Activated CD4-positive, alpha-beta memory T cell treated with anti-CD3 and anti-CD28 coated beads, Interleukin-2, amount 10 ng/mL, durations not matched to agents 7 days and 5 days (primary cell): ENCODE measurements at places on chromosomes 6 and 20.
A peak's percentile ranks its signal among the peaks of the same experiment; 100 is the strongest.

- DNase-seq = no peak
Observed at GRCh38 chr6:77620278-77620882, 32.5 kb upstream of the MEI4 start.

DNA sequence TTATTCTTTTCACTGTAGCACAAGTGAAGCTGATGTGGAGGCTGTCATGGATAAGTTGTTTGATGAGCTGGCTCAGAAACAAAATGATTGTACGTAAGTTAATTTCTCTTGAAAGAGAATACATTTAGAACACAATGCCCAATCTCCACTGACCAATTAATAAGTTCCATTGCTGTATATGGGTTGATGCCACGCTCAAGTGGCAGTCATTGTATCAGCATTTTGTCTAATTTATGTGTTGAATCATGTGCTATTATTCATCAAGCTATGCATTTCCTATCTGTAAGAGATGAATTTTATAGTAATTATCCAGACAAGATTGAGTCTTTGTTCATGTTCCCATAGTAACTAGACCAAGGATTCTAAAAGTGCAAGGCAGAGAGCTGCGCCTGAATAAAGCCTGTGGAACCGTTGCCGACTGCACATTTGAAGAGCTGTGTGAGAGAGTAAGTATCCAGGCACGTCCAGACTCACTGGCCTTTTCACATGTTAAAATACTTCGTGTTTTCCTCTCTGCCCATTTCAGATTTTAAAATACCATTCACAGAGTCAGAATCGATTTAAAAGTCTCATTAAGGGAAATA, 83.8 kb upstream of the FOXO3 start:
- no peak for DNase-seq

GRCh38 chr20:32909896-32910571, 51.3 kb downstream of the EFCAB8 start:
- DNase-seq = no peak

GRCh38 chr20:36808317-36809257, 35.0 kb upstream of the DSN1 start:
- DNase-seq = peak; percentile 80

- DNase-seq = no peak
Observed at GRCh38 chr6:112325444-112325843, 21.7 kb upstream of the RFPL4B start.

DNA sequence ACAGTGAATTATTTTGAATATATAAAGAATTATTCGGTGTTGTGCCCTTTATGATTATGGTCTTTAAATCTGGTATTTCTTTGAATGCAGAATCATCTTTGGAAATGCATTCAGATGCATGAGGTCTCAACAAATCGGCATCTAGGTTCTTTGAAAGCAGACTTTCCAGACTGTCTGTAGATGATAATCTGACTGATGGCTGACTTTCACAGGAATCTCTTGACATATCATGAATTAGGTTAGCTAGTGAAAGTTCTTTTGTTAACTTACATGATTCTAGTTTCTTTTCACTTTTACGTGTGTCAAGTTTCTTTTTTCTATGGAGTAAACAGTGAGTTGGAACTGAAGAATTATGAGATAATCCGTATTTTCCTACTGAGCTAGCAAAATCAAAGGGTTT, 17.1 kb downstream of the HBS1L start:
- DNase-seq = no peak

- no peak for DNase-seq
Observed at GRCh38 chr6:30500421-30501355, 11.4 kb downstream of the HLA-E start.

DNA sequence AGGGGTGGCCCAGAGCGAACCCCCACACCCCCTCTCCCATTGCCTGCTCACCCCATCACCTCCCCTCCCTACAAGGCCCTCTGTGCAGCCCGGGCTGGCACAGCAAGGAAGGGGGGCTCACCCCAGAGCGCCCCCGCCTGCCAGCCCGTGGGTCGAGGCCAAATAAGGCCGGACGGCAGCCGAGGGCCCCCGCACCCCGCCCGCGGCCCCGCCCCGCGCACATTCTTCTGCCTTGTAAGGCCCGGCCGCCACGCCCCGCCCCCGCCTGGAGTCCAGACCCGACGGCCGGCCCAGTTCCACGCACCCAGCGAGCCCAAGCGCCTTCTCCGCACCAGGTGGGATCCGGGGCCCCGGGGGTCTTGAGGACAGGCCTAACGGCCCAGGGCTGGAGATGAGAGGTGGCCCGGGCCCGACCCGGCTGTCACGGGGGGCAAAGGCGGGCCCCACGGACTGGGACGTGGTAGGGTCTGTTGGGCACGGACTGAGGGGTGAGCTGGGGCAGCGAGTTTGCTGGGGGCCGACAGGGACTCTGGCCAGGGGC, at the start of gene MYL9:
Gene MYL9 (plus strand): TSS at position 293 of the 541 bp plus-strand sequence. CDS start 3,366 bp downstream, outside the sequence.
- DNase-seq = no peak

- peak; percentile 28 for DNase-seq
Observed at GRCh38 chr6:25788305-25788922, 33.9 kb downstream of the SLC17A4 start.

GRCh38 chr6:11185204-11185842, 47.1 kb downstream of the NEDD9 start:
- DNase-seq = no peak

DNA sequence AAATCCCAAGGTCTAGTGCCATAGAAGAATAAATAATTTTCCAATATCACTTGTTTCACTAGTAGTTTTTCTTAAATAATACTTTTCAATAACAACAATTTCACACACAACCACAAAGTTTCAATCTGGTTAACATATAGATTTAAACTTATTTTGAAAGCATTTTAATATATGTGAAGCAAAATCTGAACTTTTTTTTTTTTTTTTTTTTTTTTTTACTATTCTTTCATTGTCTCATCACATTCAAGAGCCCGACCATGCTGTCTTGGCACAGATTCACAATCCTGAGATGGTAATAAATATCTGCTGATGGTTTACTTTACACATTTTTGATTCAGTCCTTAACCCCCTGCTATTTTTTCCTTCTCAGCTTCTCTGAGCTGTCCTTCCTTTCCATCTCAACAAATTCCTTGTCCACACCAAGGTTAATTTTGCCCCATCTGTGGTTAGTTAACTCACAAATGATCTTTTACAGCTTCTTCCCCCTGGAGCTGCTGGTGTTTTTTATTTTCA, 262.8 kb downstream of the TMEM242 start:
- DNase-seq = no peak

GRCh38 chr6:35392111-35392702, 49.8 kb downstream of the PPARD start:
- no peak for DNase-seq

- no peak for DNase-seq
Observed at GRCh38 chr6:41673704-41674000, 35.4 kb downstream of the MDFI start.

DNA sequence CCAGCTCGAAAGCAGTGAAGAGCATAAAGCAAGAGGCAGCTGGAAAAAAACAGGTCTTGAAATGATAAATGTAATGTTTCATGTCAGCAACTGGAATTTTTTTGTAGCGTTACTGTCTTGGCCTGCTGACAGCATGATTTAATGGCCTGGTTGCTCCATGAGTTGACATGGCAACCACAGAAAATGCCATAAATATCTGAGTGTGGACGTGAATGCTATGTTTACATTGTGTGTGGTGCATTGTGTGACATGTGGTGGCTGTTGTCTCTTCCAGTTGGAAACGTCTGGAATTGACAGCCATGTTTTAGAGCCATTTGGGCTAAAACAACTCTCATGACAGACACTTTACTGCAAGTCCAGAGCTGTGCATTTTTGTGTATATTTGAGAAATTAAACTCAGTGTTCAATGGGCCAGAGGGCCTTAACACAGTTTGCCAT, 170.0 kb downstream of the FOXA2 start:
- DNase-seq = no peak

DNA sequence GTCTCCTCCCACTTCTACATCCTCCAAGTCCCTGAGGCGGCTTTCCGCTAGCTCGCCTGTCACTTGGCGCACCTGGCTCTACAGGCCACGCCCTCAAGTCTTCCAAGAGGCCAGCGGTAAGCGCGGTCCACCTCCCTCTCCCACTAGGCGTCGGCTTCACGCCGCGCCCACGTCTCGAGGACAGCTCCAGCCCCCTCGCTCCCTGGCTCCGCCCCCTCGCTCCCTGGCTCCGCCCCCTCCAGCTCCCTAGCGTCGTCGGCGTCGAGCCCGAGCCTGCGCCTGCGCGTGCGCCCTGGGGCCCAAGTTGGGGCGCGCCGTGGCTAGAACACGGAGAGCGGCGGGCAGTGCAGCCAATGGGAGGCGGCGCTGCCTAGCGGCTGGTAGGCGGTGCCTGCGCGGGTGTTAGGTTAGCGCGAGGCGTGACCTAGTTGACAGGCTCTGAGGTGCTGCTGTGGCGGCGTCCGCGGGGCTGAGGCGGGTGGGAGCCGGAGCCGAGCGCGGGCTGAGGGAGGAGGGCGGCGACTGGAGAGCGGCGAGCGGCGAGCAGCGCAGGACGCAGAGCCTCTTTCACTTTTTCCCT, at the start of gene MACROD2:
Gene MACROD2 (plus strand): TSS at position 431 of the 580 bp plus-strand sequence.
- DNase-seq = no peak

DNA sequence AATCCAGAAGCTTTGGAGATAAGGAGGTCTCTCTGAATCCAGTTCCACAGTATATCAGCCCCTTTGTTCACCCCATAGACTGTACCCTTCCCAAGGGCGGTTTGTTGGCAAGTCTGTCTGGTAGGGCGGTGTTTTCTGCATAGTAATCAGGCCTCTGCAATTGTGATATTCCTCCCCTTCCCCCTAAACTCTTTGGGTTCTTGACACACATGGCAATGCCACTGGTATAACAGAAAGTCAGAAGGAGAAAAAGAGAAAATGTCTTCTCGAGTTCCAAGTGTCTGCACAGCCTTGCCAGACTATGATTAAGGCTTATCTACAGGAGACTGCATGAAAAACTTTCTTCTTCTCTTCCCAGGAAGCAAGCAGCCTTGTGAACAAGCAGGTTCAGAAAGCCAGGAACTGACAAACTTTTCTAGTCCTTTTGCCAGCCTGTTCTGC, 45.6 kb downstream of the FOXO3 start:
- no peak for DNase-seq

- no peak for DNase-seq
Observed at GRCh38 chr6:72245565-72245964, 359.2 kb downstream of the RIMS1 start.

DNA sequence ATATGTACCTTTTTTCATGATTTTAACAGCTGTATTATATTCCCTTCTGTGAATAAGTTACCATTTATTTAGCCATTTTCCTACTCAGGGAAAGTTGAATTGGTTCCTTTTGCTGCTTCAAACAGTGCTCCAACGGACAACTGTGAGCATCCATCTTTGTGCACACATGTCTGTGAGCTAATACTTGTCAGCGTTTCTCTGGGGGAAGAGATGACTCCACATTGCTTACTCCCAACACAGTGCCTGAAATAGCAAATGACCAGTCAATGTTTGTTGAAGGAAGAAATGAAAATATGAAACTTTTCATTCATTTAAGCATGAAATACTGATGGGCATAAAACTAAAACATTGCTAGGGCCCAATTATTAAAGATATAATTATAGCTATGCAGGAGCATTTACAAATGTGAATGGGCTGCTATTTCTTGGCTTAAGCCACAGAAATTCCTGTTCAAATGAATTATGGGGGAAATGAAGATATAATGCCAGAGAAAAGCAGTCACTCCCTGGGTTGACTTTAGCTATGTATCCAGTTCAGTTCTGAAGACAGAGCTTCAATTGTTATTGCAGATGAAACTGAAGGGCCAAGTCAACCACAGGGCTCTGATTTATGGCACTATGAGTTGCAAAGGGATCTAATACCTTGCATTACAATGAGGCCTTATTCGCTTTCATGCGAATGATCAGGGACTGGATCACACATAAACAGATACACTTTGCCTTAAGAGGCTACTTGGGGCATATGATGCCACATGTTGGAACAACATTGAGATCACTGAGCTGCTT, 47.4 kb upstream of the FOXC1 start:
- DNase-seq = no peak

GRCh38 chr6:169366258-169366901, 112.7 kb upstream of the THBS2 start:
- DNase-seq = no peak

DNA sequence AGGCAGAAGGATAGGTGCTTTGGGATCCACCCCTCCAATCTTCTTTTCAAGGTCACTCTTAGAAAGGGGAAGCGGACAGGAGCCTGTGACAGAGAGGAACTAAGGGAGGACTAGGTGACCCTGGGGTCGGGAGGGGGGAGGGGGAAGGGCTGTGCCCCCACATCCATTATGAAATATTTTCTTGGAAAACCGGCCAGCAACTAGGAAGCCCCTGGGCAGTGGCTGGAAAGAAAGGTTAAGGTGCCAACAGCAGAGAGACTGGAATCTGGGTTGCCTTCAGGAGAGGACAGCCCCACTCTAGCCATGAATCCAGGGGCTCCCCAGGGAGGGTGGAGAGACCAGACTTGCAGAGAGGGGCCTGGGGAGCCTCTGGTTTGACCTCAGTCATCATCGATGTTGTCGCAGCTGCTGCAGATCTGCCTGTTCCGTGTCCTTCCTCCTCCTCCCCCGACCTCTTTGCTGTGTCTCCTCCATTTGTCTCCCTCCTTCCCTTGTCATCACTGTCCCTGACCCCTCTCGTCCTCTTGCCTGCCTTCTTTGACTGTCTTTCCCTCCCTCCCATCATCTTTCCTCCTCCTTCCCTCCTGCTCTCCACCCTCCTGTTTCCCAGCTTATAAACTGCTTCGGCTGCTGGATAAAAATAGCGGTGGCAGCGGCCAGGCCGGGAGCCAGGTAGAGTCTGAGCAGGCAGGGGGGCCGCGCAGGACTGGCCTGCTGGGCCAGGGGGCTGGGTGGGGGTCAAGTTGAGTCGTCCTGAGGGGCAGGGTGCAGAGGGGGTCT, 3.2 kb downstream of the SLC29A1 start:
- DNase-seq = no peak

DNA sequence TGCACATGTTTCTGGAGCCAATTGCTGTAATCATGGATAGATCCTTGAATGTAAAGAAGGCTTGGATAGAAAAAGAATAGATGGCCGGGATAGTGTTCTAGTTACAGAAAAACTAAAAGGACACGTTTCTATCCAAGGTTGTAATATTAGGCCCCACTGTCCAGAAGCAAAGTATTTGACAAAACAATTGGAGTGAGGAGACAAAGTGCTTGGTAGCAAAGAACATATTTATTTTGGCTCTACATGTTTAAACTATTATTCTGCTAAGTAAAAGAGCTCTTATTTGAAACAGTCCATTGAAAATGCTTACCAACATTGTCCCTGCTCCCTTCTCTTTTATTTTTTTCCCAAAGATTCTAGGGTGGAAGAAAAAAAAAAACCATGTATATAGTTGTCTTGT, 94.4 kb downstream of the MYO6 start:
- DNase-seq = no peak

- no peak for DNase-seq
Observed at GRCh38 chr6:72321788-72322187, 300.1 kb upstream of the KCNQ5 start.

GRCh38 chr20:53847139-53847836, 223.1 kb downstream of the BCAS1 start:
- no peak for DNase-seq
